ENCODE measurements at places on chromosomes 12 and 14.

DNA sequence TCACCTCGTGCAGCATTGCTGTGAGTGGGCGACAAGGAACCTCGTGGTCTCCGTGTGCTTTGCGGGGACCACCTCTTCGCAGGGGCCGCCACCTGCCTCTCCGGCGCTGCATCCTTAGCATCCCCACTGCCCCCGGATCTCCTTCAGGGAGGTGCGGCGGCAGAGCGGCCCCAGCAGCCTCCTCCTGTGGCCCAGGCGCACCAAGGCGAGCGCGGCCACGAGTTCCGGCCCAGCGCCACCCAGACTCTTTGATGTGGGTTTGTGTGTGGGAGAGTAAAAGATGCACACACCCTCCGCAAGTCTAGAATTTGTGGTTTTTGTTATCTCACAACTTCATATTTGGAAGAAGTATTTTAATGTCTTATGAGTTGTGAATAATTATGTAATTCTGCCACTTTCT lies 118.8 kb upstream of the DIO3 start:
- no peak for DNase-seq

DNA sequence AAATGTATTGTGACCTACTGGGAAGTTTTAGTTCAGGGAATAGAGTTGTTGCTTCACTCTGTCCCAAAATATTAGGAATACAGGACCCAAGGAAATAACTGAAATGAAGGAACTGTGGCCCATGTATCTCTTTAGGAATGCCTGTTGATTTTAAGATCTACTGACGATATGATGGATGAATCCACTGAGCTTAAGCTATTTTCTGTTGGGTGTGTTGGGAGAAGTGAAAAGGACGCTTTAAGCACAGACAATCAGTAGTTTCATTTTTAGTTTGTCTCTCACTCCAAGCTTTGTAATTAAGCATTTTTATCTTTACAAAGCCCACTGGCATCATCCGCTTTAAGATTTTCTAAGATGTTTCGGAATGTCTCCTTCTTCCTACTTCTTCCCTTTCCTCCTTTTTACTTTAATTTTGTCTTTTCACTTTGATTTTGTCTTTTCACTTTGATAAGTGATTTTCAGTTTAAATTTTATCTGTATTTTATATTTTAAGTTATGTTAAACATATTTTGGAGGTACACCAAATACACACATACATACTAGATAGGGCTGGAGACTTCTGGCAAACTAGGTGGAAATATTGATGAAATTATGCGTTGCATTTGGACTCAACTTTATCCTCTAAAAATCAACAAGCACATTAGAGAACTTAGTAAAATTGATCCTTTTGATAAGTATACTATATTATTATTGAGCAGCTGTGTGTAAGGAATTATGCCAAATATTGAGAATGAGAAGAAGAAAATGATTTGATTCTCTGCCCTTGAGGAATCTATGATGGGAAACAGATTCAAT lies 52.3 kb upstream of the USP44 start:
- DNase-seq: no peak

GRCh38 chr14:28651148-28651547 lies 115.4 kb upstream of the FOXG1 start:
- no peak for DNase-seq

DNA sequence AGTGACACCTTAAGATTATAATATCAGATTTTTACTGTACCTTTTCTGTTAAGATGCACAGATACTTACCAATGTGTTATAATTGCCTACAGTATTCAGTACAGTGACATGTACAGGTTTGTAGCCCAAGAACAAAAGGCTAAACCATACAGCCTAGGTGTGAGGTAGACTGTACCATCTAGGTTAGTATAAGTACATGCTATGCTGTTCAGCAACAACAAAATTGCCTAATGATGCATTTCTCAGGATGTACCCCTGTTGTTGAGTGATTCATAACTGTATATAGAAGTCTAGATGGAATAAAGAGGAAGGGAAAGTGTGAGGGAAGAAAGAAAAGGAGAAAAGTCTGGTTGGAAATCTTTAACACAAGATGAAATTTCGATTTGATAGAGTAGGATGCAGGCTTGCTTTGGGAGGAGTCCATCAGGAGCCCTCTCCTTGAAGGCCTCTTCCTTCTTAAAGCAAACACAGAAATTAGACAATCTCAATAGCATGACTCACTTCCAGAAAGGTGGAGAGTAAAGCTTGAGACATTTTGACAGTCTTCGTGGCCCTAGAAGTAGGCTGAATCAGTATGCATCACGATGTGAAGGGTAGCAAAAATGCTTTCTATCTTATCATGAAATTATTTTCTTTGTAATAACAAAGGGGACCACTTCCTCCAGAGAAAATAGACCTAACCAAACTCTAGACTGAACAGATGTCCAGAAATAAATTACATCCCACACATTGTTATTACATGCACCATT lies 191.5 kb downstream of the SYT1 start:
- no peak for DNase-seq

- DNase-seq: no peak
These were observed 46.3 kb downstream of the PHETA1 start for GRCh38 chr12:111322336-111323250.

DNA sequence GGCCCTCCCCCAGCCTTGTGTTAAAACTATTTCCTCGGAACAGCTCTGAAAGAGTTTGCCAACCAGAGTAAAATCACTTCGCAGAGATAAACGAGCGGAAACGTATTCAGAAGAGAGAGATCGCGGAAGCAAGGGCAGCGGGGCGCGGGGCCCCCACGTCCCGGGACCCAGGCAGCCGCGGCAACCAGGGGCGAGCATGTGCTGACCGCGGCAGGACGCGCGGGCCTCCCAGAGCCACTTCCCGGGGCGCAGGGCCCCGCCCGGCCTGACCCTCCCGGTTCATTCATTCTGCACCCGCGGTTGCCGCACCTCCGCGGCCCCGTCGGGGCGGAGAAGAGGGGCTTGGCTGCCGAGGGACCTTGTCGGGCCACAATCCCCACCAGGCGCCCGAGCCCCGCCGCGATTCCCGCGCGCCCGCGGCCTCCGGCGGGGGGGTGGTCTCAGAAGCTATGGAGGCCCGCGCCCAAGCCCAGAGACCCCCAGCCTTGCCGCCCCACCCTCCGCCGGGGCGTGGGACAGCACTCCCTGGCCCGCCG lies 598 bp downstream of the UBE2N start:
- no peak for DNase-seq

GRCh38 chr12:50988871-50989270 lies 36.5 kb downstream of the HIGD1C start:
- DNase-seq: no peak

DNA sequence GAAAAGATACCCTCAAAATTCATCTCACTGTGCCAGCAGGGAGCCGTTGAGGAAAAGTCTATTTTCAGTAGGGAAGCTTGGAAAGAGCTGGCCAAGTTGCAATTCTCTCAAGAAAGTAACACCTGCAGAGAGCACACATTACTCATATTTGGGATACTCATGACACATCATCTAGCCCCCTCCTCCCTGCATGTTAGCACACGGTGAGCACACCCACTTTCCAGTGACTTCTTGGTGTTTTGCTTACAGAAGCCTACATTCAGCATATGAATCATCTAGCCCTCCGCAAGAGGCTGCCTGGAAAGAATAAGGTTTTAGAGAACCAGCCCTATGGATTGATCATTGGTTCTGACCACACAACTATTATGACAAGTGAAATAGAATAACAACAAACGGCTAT lies 124.5 kb downstream of the PTPRO start:
- no peak for DNase-seq

DNA sequence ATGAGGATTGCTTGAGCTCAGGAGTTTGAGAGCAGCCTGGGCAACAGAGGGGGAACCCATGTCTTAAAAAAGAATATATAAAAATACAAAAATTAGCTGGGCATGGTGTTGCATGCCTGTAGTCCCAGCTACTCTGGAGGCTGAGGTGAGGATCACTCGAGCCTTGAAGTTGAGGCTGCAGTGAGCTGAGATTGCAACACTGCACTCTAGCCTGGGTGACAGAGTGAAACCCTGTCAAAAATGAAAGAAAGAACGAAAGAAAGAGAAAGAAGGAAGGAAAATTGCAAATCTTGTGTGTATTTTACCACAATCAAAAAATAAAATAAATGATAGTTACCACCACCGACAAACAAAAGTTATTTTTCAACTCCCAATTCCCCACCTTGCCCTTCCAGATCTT lies 45.3 kb downstream of the SPRING1 start:
- no peak for DNase-seq

- DNase-seq: no peak
These were observed 85.1 kb downstream of the PITPNM2 start for GRCh38 chr12:123065676-123066383.

GRCh38 chr12:41552588-41552987 lies 364.5 kb downstream of the PDZRN4 start:
- DNase-seq: no peak

DNA sequence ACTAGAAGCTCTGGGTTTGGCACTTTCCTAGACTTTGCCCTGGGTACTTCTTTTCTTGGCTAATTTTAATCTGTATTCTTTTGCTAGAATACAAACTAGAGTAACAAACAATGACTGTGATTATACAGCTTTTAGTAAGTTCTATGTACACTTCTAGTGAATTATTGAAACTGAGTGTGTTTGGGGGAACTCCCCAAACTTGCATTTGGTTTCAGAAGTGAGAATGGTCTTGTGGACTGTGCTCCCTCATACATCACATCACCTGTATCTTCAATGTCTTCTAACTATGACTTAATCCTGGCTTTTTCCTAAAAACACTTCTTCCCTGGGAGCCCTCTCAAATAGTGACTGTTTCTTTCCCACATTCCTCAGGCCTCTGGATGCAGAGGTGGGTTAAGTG lies 23.6 kb upstream of the SSTR1 start:
- no peak for DNase-seq

GRCh38 chr14:24952851-24953666 lies 96.9 kb downstream of the STXBP6 start:
- DNase-seq: peak; percentile 64

DNA sequence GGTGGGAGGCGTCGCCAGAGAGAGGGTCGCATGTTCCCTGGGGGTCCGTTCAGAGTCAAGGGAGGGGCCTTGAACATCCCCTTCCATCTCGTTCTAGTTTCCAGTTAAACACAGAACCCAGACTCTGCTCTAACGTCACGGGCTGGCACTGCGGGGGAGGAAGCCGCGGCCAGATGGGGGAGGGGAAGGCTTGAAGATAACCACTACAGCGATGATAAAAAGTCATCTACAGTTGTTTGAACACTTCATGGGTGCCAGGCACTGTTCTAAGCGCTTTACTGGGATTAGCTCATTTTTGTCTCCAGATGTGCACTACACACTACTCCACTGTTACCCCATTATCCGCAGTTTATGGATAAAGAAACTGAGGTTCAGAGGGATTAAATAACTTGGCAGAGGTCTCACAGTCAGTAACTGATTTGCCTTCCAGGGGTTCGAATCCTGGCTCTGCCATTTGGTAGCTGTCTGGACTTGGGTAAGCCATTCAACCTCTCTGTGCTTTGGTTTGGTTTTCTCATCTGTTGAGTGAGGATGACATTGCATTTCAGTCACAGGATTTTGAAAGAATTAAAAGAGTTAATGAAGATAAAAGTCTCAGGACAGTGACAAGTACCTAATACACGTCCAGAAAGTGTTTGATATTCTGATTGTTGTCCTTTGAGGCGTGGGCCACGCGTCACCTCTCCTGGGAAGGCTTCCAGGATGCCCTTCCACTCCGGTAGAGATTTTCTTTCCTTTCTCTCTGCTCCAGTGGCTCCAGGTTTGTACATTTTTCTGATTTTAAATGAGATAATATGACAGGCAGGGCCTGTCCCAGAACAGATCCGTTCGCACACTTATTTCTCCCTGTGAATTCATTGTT lies 798 bp upstream of the RASAL1 start:
- no peak for DNase-seq

DNA sequence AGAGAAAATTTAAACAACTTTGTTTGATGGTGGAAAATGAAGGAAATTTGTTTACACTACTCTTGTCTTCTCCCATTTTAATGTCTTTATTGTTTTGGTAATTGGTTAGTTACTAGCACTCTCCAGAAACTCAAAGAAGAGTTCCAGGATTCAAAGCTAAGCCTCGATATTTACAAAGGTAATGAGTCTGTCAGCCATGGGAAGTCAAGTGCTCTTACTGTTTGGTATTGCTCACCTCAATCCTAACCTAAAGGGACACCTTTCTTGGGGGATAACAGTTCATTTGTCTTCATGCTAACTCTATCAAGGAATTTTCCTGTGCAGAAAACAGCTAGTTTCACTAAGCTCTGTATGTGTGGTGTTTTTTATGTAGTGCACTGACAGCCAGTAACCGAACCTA lies 222.9 kb upstream of the LMO3 start:
- DNase-seq: no peak

GRCh38 chr14:57547131-57547530 lies 53.5 kb upstream of the CCDC198 start:
- no peak for DNase-seq

- DNase-seq: no peak
These were observed 15.8 kb downstream of the KRT7 start for GRCh38 chr12:52248541-52249461.

DNA sequence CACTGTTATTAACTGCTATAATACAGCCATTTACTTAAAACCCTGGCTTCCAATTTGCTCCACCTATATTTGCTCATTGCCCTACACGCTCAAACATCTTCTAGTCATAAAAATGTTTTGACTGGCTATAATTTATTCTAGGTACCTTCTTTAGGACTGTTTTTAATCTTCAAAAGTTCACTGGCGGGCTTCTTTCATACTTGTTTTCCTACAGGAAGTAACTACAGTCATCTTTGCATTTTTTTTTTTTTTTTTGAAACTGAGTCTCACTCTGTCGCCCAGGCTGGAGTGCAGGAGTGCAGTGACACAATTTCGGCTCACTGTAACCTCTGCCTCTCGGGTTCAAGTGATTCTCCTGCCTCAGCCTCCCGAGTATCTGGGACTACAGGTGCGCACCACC lies 32.5 kb downstream of the MPHOSPH9 start:
- DNase-seq: no peak

GRCh38 chr12:51954561-51955361 lies 3.3 kb downstream of the ACVR1B start:
- no peak for DNase-seq

- no peak for DNase-seq
These were observed 31.6 kb downstream of the AK7 start for GRCh38 chr14:96423446-96424108.

- DNase-seq: no peak
These were observed 68.6 kb downstream of the C12orf50 start for GRCh38 chr12:87960566-87960965.

DNA sequence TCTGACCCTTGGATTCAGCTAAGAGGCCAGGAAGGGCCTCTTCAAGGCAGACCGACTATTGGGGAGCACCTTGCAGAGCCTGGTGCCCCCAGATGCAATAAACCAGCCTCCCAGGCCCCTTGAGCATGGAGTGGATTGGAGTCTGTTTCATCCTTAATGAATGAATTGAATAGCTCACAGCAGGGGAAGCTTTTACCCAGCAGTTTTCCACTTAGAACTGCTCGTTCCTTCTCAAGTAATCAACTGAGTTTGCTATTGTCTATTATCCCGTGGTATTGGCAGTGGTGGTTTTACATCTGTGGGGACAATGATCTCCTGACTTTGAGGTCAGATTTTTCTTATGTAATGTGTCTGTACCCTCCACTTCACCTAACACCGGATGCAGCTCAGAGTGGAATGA lies 197.6 kb downstream of the AACS start:
- no peak for DNase-seq

GRCh38 chr12:25839470-25839869 lies 119.0 kb upstream of the RASSF8 start:
- DNase-seq: no peak

- no peak for DNase-seq
These were observed 358.9 kb downstream of the NPAS3 start for GRCh38 chr14:33297565-33297964.
